Smooth muscle cell of the coronary artery (primary cell): ENCODE measurements at places on chromosomes 4 and X. TPM values are rescaled to one million over a fixed set of nuclear protein-coding genes. Genes with fewer than 3 reads are reported as not detected.

LDB2 gene
- total RNA-seq = 31.3 and 543 TPM in 2 replicates

SATL1 gene
- not detected in 2 replicates for total RNA-seq

SHOX gene
- total RNA-seq = not detected in 2 replicates

UGT2A1 gene
- 0.68 TPM in 1 of 2 replicates, not detected in the other for total RNA-seq

GLUD2 gene
- total RNA-seq = 0.68 and 2.5 TPM in 2 replicates

DCAF8L2 gene
- 0.08 TPM in 1 of 2 replicates, not detected in the other for total RNA-seq

SAGE1 gene
- total RNA-seq = not detected in 2 replicates

UBA6 gene
- total RNA-seq = 83.0 and 107 TPM in 2 replicates

RENBP gene
- total RNA-seq = 5.5 and 25.5 TPM in 2 replicates

TAF7L gene
- total RNA-seq = 0.15 and 0.23 TPM in 2 replicates

MSANTD1 gene
- 0.23 and 0.35 TPM in 2 replicates for total RNA-seq

HS3ST1 gene
- total RNA-seq = under 0.01 and 3.1 TPM in 2 replicates

MAGEC2 gene
- 0.23 TPM in 1 of 2 replicates, not detected in the other for total RNA-seq

ATP2B3 gene
- under 0.01 TPM in 2 replicates for total RNA-seq

TNIP3 gene
- under 0.01 TPM in 2 replicates for total RNA-seq

PDGFC gene
- 22.7 and 37.8 TPM in 2 replicates for total RNA-seq

GAGE12E gene
- total RNA-seq = not detected in 2 replicates

NSUN7 gene
- not detected in 2 replicates for total RNA-seq

TMPRSS11E gene
- total RNA-seq = not detected in 2 replicates

GAR1 gene
- total RNA-seq = 2.2 and 2.8 TPM in 2 replicates

GAGE13 gene
- total RNA-seq = not detected in 2 replicates

DCAF12L1 gene
- total RNA-seq = not detected in 2 replicates

GYPA gene
- not detected in 2 replicates for total RNA-seq

RPA4 gene
- 0.45 and 1.4 TPM in 2 replicates for total RNA-seq

SLC4A4 gene
- 1.6 and 2.9 TPM in 2 replicates for total RNA-seq

FAM53A gene
- total RNA-seq = 0.23 and 1.5 TPM in 2 replicates

S100G gene
- total RNA-seq = not detected in 2 replicates

RHOXF2B gene
- under 0.01 TPM in 1 of 2 replicates, not detected in the other for total RNA-seq

CPXCR1 gene
- not detected in 2 replicates for total RNA-seq

FBXO8 gene
- 23.9 and 47.9 TPM in 2 replicates for total RNA-seq

TMEM154 gene
- 0.47 and 0.53 TPM in 2 replicates for total RNA-seq

AWAT2 gene
- total RNA-seq = 0.08 TPM in 1 of 2 replicates, not detected in the other

NAP1L5 gene
- total RNA-seq = 7.5 and 7.6 TPM in 2 replicates

KLB gene
- total RNA-seq = not detected in 2 replicates

YY2 gene
- 1.1 and 1.3 TPM in 2 replicates for total RNA-seq

FDCSP gene
- not detected in 2 replicates for total RNA-seq
